ENCODE measurements at places on chromosomes 16 and 17.

GRCh38 chr17:35726953-35727460 lies 4.4 kb upstream of the RASL10B start:
- DNase-seq: no peak

GRCh38 chr16:77536809-77537208 lies 102.0 kb upstream of the ADAMTS18 start:
- DNase-seq: no peak

DNA sequence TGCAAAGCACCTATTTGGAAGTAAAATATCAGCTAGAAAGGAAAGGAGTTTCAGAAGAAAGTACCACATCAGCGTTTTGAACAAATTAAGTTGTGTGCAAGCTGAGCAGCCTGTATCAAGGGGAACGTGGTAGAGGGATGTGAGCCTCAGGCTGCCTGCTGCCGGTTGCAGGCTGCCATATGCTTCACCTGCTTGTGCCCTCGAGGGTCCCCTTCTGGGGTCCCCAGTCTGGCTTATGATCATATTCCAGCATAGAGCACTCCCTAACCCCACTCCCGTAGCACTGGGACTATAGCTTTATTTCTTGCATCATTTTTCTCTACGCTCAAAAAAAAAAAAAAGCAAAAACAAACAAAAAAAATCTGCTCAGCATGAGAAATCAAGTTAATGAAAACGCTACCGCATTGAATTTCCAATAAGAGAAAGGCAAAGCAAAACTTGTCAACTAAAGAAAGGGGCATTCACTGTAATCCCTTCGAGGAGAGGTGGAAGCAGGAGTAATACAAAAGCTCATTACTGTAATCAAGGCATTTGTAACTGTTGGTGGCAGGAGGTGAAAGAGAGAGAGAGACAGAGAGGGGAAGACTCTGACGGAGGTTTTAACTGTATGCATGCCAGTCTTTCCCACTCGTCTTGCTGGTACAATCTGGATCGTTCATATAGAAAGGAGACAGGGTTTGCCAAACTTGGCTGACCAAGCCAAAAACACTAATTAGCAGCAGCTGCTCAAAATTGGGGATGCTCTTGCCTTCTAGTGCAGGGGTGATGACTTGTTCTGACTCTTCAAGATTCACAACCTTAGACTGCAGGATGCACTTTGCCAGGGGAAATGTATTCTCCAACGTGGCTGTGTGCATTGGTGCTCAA lies 258.2 kb upstream of the HSBP1 start:
- no peak for DNase-seq

- DNase-seq: no peak
Measured at GRCh38 chr17:4947010-4947410, 1.3 kb downstream of the PFN1 start.

GRCh38 chr16:83627996-83628395 lies 179.8 kb upstream of the HSBP1 start:
- no peak for DNase-seq

DNA sequence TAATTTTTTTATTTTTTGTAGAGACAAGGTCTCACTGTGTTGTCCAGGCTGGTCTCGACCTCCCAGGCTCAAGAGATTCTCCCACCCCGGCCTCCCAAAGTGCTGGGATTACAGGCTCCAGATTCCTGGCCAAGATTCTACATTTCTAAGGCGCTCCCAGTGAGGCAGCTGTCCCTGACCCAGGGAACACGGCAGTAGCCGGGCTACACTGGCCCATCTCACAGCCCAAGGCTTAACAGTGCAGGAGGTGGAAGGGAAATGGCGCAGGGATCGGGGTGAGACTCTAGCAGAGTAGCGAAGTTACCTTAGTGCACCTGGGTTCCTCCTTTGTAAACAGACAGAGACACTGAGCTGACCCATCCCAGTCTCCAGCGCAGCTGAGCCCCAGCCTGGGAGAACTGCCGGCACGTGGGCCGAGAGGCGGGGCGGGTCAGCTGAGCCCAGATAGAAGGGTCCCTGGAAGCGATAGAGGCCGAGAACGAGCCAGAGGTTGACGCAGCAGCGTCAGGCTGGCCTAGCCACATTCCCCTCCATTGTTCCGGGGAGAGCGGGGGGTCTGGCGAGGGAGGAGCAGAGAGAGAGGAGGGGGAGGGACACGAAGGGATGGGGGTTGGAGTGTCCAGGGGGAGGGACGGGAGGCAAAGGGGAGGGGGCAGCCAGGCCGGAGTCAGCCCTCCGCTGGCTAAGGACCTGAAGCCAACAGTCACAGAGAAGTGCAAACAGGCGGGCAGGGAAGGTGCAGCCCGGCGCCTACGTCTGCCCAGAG lies 2.5 kb downstream of the CARHSP1 start:
- DNase-seq: no peak

DNA sequence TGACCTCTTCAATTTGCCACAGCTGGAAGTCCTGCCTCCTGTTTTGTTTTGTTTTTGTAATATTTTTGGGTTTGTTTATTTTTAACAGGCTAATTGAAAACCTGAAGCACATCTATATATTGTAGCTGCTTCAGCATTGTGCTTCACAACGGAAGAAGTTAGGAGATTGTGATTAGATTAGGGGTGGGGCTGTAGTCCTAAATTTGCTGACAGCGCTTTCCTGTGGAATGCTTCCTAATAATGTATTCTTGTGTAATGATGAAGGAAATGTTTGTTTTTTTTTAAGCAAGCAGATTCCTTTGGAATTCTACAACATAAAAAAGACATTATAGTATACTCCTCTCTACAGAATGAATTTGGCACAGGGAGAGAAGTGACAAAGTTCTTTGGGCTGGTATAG lies 70.1 kb downstream of the NLK start:
- no peak for DNase-seq

DNA sequence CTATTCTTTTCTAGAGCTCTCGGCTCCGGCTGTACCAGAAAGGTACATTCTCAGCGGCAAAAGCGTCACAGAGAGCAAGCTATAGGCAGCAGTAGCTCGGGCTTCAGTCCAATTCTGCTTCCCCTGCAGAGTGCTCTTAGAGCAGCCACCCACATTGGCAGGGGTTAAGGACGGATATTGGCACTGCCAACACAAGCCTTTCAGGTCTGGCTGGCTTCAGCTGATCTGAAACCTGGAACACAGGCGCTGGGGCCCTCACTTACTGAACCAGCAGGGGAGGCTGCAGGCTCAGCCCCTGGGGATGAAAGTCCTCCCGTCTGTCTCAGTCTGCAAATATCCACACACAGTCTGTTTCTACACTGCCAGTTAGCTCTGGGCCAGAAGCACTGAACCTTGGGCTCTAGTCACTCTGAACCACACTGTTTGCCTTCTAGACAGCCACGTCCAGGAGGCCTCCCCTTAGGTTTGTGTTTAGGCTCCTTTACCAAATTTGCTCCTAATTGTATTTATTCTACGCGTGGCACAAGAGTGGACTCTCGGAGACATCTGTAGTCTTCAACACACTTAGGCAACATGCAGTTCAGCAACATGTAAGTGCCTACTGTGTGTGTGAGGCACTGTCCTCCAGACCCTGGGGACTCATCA lies 40.1 kb downstream of the HIC1 start:
- DNase-seq: no peak

GRCh38 chr17:79691931-79692330 lies 38.8 kb upstream of the ENPP7 start:
- DNase-seq: no peak

All from activated CD4-positive, alpha-beta T cell treated with anti-CD3 and anti-CD28 coated beads, Interleukin-2, Interleukin-4, amounts not matched to agents 100 ng/mL and 50 ng/mL, durations not matched to agents 16 hours and 8 hours (primary cell).